ENCODE measurements at places on chromosomes 6 and 20.

- H3K4me3 ChIP-seq: no peak overlapping the region
- no peaks in the 10 kb centered on the region for H3K36me3 ChIP-seq
- no peak overlapping the region for H3K27ac ChIP-seq
Measured at GRCh38 chr6:138454981-138455706, 44.1 kb downstream of the NHSL1 start.

DNA sequence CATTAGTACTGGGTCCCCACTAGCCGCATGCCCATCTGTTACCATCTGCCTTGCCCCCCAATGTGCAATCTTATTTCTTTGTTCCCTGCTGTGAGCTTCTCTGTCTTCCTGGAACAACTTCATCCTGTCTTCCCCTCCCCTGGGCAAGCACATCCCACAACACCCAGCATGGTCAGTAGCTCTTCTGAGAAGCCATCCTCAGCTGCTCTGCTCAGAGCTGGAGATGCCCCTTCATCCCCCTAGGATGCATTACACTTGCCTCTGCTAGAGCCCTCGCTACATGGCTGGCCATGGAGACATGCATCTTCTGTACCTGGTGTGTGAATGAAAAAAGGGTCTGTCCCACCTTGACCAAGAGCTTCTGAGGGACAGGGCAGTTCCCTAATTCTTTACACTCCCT is 141.2 kb downstream of the CDC5L start:
- no peak overlapping the region for H3K4me3 ChIP-seq
- no peaks in the 10 kb centered on the region for H3K27me3 ChIP-seq
- no peaks in the 10 kb centered on the region for H3K36me3 ChIP-seq
- no peaks in the 10 kb centered on the region for H3K4me1 ChIP-seq
- no peak for DNase-seq

- H3K27me3 ChIP-seq: no peaks in the 10 kb centered on the region
- DNase-seq: no peak
- H3K4me3 ChIP-seq: no peak overlapping the region
- no peak overlapping the region for H3K27ac ChIP-seq
Measured at GRCh38 chr20:42706759-42707158, 482.9 kb downstream of the PTPRT start.

GRCh38 chr6:22367346-22367745 is 70.5 kb upstream of the PRL start:
- H3K4me1 ChIP-seq: peaks cover 4% of the 10 kb centered on the region
- no peak for DNase-seq
- H3K4me3 ChIP-seq: no peak overlapping the region
- H3K27me3 ChIP-seq: no peaks in the 10 kb centered on the region

- H3K27ac ChIP-seq: no peak overlapping the region
- no peaks in the 10 kb centered on the region for H3K36me3 ChIP-seq
- no peaks in the 10 kb centered on the region for H3K4me1 ChIP-seq
- DNase-seq: no peak
Measured at GRCh38 chr6:40444811-40445210, 142.4 kb downstream of the LRFN2 start.

- no peak overlapping the region for H3K4me3 ChIP-seq
- H3K27ac ChIP-seq: no peak overlapping the region
- peaks cover 1% of the 10 kb centered on the region for H3K4me1 ChIP-seq
- no peak for DNase-seq
- no peaks in the 10 kb centered on the region for H3K36me3 ChIP-seq
Measured at GRCh38 chr20:17538517-17539170, 7.5 kb upstream of the BFSP1 start.

DNA sequence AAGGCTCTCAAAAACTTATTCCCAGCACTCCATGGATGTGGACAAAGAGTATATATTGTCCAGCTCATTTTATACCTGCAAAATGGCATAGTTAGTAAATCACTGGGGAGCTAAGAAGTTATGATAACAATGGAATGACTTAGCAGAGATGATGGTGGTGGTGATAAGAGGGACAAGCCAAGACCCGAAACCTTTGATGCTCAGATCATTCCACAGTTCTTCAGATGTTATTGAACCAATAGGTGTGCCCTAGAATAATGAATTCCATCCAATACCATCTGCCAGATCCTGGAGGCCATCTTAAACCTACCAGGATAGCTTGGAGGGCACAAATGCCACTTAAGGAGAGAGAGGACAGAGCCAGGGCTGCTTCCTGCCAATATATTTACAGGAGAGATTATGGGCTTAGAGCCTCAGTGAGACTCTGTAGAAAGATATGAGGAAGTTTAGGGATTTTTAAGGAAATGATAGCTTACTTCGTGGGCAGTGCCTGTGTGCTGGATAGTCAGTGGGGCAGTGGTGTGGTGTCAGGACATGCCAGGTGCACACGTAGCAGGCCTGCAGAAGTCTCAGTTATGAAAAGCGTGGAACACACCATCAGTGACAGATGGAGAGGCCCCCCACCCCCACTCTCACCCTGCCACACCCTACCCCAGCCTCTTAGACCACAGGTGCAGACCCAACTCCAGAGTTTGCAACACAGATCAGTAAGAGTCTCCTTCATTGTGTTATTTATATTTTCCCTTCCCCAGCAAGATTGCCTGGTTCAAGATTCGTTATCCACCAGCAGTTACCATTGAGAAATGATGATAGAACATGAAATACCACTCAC is 209.7 kb upstream of the SUPT3H start:
- DNase-seq: no peak
- no peaks in the 10 kb centered on the region for H3K4me1 ChIP-seq
- no peaks in the 10 kb centered on the region for H3K36me3 ChIP-seq
- no peak overlapping the region for H3K27ac ChIP-seq
- H3K27me3 ChIP-seq: no peaks in the 10 kb centered on the region
- no peak overlapping the region for H3K4me3 ChIP-seq

DNA sequence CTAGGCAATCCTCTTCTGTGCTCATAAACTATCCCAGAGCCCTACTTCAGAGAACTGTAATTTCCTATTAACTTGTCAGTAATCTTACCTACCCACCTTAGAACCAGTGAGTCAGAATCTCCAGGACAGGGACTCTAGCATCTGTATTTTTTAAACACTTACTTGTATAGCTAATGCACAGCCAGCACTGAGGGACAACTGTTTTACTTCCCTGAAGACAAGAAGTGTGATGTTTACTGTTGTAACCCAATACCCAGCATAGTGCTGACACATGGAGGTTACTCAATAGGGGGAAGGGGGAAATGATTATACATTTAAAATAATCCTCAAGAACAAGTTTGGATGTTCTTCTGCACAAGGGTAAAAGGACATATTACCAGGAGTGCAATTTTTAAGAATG is 130.8 kb downstream of the BTBD9 start:
- no peaks in the 10 kb centered on the region for H3K27me3 ChIP-seq
- H3K27ac ChIP-seq: no peak overlapping the region
- no peaks in the 10 kb centered on the region for H3K4me1 ChIP-seq
- H3K4me3 ChIP-seq: no peak overlapping the region
- no peaks in the 10 kb centered on the region for H3K36me3 ChIP-seq
- no peak for DNase-seq

GRCh38 chr20:46004889-46005473 is 3.7 kb upstream of the MMP9 start:
- H3K27ac ChIP-seq: no peak overlapping the region
- DNase-seq: no peak
- no peak overlapping the region for H3K4me3 ChIP-seq
- H3K27me3 ChIP-seq: no peaks in the 10 kb centered on the region
- no peaks in the 10 kb centered on the region for H3K4me1 ChIP-seq

DNA sequence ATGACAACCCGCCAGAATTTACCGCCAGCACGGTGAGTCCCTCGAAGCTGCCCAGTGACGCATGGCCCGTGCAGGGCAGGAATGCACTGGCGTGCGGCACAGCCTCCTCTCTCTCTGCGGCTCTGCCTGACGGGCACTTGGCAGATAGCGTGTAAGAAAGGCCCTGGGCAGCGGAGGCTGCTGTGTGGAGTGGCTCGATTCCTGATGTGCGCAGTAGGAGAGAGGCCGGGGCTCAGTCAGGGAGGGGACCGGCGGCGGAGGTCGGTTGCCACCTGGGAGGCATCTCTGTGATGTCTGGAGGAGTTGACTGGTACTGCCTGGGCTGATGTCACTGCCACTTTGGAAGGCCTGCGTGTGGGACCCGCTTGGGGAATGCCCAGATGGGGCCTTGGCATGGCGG is 170.7 kb downstream of the TAF4 start:
- H3K4me1 ChIP-seq: no peaks in the 10 kb centered on the region
- H3K36me3 ChIP-seq: no peaks in the 10 kb centered on the region
- H3K27me3 ChIP-seq: no peaks in the 10 kb centered on the region
- H3K4me3 ChIP-seq: no peak overlapping the region

GRCh38 chr6:21005816-21006570 is 471.7 kb downstream of the CDKAL1 start:
- H3K36me3 ChIP-seq: no peaks in the 10 kb centered on the region
- no peak overlapping the region for H3K27ac ChIP-seq
- H3K4me1 ChIP-seq: no peaks in the 10 kb centered on the region
- H3K4me3 ChIP-seq: no peak overlapping the region
- H3K27me3 ChIP-seq: no peaks in the 10 kb centered on the region

DNA sequence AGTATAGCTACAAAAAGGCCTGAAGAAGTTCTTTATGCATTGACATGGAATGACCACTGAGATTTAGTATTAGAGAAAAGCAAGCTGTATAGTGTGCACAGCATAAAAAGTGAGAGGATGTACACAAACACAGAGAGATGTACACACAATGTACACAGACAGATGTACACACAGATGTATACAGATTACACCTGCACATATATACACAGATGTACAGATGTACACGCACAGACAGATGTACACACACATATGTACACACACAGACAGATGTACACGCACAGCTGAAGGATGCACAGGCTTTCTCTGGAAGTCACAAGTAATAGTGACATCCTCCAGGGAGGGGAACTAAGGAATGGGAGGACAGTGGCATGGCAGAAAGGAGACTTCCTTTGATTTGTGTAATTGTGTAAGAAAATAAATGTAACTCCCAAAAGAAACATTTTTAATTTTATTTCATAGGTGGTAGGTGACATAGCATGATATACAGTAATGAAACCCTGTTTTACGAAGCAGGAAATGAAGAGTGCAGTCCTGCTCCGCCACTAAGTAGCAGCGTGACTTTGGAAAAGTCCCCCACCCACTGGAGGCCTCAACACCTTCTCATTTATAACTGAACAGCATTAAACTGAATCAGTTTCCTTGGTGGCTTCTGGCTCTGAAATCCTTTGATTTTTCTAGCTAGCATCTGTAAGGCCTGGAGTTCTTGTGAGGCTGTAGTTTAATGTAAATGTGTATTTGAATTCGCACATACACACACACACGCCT is 14.1 kb downstream of the NFATC2 start:
- no peak overlapping the region for H3K27ac ChIP-seq
- no peak overlapping the region for H3K4me3 ChIP-seq
- DNase-seq: no peak
- no peaks in the 10 kb centered on the region for H3K4me1 ChIP-seq
- no peaks in the 10 kb centered on the region for H3K36me3 ChIP-seq

DNA sequence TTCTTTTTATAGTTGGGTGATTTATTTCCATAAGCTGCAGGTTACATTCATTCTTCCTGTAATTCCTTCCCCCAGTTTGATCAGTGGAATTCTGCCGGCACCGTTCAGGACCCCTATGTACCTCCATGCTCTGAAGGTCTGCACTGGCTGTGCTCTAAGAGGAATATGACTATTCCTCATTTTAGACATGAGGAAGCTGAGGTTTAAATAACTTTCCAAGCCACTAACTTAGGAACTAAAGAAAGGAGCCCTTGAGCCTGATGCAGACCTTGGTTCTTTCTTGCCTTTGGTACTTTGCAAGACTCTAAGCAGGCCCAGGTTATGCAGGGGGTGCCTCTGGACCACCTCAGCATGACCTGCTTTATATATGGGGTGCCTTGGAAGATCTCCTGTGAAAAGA is 318.5 kb downstream of the QKI start:
- H3K4me3 ChIP-seq: no peak overlapping the region
- no peaks in the 10 kb centered on the region for H3K4me1 ChIP-seq
- no peak overlapping the region for H3K27ac ChIP-seq
- DNase-seq: no peak
